ENCODE measurements at places on chromosomes 3 and 15.

- no peak for DNase-seq
Observed at GRCh38 chr3:18035641-18036449, 293.4 kb upstream of the TBC1D5 start.

DNA sequence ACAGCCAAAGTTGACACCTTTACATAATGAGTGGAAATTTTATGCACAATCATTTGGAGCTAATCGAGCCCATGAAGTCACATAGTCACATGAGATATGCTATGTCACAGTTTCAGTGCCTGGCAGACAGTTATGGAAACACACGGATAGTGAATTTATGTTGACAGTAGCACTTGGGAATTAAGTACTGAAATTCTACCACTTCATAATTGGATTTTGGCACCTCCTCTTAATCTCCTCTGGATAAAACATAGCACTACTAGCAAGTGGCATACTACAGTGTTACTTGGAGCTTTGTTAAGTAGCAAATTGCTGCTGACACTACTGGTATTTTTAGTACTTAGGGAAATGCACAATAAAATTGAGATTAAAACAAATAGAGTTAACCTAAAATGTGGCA, 1679.4 kb downstream of the OTOL1 start:
- DNase-seq = no peak

GRCh38 chr3:194481103-194481502, 5.7 kb downstream of the ATP13A3 start:
- peak; percentile 72 for DNase-seq

DNA sequence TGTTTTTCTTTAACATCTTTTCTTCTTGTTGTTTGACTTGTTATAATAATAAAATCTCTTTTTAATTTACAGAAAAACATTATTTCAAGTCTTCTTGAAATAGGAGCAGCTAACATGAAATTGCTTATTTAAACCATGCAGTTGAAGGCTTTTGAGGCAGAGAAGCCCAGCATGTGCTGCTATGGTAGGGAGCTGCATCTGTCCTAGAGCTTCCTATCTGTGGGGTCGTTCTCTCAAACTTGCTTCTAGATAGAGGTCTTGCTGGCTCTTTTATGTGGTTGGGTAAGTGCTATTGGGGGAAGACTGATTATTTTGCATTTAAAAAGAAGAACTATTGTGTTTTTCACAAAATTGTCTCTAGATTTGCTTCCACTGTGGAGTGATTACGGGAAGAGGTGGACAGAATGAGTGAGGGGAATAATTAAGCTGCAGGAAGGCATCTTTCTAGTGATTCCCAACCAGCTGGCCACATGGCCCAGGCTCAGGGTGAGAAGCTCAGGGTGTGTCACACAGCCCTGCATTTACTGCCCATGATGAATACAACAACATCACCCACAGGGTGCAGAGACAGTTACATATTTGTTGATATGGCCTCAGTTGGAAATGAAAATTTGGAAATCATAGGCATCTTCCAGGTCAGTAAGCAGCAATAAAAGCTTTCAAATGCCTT, 98.7 kb downstream of the CHST2 start:
- no peak for DNase-seq

GRCh38 chr3:158532099-158532734, 38.8 kb upstream of the MLF1 start:
- peak; percentile 52 for DNase-seq

DNA sequence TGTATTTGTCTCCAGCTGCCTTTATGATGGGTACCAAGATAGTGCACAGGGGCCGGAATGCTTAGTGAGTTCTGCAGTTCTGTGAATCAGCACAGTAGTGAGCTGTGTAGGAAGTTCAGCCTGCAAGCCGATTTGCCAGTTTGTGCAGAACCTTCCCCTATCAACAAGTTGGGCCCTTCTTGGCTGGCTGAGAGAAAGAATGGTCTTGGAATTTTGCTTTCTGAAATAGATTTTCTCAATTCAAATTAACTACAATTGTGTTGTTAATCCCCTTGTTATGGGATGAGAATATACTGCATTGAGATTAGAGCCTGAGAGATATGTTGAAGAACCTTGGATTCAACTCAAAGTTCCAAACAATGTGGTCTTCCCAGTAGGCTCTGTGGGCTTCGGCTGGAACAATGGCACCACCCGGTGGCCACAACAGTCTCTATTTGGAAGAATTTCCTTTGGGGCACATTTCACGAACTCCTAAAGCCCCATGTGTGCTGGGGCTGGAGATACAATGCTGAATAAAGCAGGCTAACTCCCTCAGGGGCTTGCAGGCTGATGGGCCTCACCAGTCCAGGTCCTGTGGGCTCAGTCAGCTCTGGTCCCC, 59.1 kb downstream of the TRIM42 start:
- peak; percentile 12 for DNase-seq

GRCh38 chr3:37766797-37767776, 94.6 kb upstream of the CTDSPL start:
- DNase-seq = peak; percentile 30

- DNase-seq = no peak
Observed at GRCh38 chr3:129487183-129487867, 41.1 kb upstream of the RHO start.

GRCh38 chr3:4656059-4656458, 162.9 kb downstream of the ITPR1 start:
- DNase-seq = peak; percentile 78

GRCh38 chr3:39213613-39214012, 21.2 kb upstream of the XIRP1 start:
- DNase-seq = no peak

DNA sequence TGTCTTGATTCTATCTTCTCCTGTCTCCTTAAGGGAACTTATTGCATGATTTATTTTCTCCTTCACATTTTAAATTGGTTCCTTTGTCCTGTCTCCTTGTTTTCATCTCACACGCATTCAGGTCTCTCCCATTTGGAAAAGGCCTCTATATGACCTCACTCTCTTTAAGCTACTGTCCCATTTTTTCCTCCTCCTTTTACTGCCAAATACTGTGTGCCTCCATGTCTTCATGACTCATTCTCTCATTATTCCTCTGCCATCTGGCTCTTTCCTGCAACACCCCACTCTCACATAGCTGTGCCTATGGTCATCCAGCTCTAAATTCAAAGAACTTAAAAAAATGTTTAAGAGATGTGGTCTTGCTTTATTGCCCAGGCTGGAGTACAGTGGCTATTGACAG, 48.0 kb downstream of the TYRO3 start:
- DNase-seq = peak; percentile 93

- peak; percentile 19 for DNase-seq
Observed at GRCh38 chr3:156723182-156723619, 48.8 kb downstream of the TIPARP start.

DNA sequence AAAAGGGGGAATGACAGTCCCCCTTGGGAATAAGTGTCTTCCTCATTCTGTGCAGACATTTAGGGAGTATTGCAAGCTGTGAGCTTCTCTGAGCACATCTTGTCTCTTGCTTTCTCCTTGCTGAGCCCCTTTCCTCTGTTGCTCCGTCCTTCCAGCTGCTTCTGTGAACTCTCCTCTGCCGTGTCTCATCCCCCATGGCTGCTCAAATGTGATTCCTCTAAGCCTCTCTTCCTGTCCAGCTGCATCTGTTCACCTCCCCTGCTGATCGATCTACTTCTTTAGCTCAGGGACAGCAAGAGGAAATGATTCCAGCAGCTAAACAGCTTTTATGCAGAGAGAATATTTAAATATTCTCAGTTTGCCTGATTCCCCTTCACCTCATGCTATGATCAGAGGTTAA, 328.0 kb upstream of the DNAJC19 start:
- DNase-seq = no peak

DNA sequence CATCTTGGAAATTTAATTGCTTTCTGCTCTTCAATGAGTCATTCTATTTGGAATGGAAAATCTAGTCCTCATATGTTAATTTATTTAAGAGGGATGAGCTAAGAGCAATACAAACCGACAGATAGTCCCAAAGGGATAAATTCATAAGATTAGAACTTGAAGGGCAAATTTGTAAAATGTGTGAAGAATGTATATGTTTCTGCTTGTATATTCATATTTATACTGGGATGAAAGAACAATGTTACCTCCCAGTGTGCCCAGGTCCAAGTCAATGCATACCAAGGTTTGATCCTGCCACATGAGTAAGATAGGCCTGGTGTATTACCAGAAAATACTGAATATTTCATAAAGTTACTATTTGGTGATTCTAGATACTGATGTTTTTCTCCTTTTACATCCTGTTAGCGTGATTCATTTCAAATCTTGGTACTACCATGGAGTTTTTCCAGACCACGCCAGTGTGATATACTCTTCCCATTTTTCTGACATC, 255.6 kb upstream of the SEMA6D start:
- DNase-seq = peak; percentile 88

DNA sequence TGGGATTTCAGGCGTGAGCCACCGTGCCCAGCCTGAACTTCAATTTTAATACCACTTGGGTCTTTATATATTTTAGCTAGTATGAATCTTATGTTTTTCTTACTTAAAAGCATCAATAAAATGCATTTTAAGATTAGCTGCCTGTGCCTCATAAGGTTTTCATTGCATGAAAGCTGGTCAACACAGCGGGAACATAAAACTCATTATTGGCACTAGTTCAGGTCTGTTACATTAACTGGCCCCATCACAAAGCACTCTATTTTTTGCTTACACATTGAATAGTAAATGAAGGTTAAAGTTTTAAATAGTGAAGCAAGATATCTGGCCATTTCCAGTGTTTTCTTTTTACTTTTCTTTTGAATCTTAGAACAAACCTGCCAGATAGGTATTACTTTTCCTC, 145.6 kb upstream of the LYSMD4 start:
- DNase-seq = no peak

DNA sequence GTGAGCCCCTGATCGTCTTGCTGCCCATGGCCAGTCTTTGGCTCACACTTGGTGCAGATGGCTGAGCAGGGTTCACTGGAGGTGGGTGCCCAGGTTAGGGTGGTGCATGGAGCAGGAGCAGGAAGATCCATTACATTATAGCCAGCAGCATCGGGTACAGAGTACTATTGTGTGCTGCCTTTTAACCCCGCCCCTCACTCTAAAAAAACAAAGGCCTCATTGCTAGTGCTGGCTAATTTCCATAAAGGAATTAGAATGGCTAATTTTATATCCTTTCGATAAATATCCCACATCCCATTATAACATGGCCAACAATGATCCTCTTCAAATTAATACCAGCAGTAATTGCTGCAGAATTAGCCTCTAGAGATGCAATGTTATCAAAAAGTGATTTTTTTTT, 45.8 kb upstream of the PPP4R2 start:
- no peak for DNase-seq

- no peak for DNase-seq
Observed at GRCh38 chr3:112607863-112608262, 33.1 kb downstream of the CCDC80 start.

GRCh38 chr3:181687190-181687589, 24.5 kb upstream of the SOX2 start:
- no peak for DNase-seq

- no peak for DNase-seq
Observed at GRCh38 chr3:162171970-162172369, 675.4 kb downstream of the OTOL1 start.

GRCh38 chr3:197169028-197169427, 129.4 kb downstream of the DLG1 start:
- DNase-seq = no peak

DNA sequence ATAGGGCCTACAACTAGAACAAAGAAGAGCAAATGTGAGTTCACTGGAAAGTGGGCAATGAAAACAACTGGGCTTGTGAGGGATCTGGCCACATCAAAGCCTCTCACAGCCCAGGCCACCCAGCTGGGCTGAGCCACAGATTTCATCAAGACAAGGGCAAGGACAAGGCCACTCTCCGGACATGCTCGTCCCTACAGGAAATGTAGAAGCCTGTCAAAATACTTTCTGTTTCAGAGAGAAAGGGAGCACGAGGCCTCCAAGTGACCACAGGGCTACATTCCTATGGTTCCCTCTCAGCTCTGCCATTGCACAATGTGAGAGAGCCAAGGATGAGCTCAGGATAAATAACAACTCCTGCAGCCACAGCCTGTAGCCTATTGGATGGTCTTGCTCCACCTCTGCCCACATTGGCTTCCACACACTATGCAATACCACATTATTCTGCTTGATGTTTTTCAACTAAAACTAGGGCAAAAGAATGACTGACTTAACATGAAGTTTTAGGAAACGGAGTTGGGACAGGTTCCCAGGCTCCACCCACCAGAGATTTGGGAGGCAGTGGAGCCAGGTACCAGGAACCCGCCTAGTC, 12.1 kb downstream of the TBC1D2B start:
- DNase-seq = peak; percentile 97

GRCh38 chr3:168071591-168072322, 24.0 kb downstream of the GOLIM4 start:
- DNase-seq = peak; percentile 90

GRCh38 chr15:33699691-33700447, 268.4 kb upstream of the CHRM5 start:
- no peak for DNase-seq
